Stimulated activated CD4-positive, alpha-beta T cell treated with anti-CD3 and anti-CD28 coated beads, Interleukin-2, amount 100 ng/mL, for 48 hours (primary cell): ENCODE measurements at places on chromosomes 13 and 19.
A peak's percentile ranks its signal among the peaks of the same experiment; 100 is the strongest.

- peak; percentile 45 for DNase-seq
These were observed 42.6 kb upstream of the ADGRL1 start for GRCh38 chr19:14248578-14249011.

DNA sequence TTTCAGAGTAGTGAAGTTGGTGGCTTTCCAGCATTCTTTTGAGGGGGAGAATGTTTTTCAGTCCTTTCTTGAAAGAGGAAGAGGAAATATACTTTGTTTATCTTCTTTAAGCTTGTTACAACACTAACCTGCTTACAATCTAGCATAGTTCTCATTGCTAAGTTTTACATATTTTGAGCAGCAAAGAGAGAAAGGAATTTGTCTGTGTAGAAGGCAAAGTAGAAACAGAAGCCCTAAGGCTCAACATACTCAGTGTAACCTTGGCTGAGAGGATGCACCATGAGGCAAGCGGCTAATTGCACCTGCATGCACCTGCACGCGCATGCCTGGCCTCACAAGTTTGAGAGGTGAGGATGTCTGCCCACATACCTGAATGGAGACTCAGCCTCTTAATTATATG lies 2.2 kb downstream of the FRY start:
- DNase-seq = no peak

- no peak for DNase-seq
These were observed 83.0 kb downstream of the NUFIP1 start for GRCh38 chr13:44906230-44906629.

DNA sequence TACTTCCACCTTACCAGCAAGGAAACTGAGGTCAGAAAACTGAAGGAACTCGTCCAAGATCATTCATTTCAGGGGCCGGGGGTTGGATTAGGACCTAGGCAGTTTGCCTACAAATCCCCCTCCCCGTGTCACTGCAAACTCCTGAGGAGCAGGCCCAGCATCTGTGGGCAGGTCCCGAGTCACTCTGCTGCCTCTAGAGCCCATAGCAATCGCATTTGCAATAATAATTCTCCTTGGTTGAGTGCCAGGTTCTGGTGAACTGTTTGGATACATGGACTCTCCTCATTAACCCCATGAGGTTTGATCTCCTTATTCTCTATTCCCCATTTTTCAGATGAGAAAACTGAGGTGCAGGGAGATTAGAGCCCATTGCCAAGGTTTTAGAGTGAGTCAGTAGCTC lies 903 bp downstream of the PIN1 start:
- no peak for DNase-seq

DNA sequence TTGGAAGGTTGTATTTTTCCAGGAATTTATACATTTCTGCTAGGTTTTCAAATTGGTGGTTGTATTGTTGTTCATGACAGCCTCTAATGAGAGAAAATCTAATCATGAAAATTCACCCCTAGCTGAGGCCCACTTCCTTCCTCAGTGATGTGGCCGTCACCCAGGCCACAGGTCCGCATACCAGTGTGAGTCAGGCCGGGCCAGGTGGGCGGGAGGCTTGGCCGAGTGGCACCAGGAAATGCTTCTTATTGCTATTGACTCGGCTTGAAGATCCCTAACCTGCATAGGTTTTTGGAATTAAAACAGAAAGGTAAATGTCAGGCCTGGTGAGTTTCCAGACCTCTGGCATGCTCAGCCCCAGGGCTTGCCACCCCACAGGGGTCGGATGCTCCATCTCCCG lies 88.7 kb downstream of the SCGB2B2 start:
- no peak for DNase-seq

DNA sequence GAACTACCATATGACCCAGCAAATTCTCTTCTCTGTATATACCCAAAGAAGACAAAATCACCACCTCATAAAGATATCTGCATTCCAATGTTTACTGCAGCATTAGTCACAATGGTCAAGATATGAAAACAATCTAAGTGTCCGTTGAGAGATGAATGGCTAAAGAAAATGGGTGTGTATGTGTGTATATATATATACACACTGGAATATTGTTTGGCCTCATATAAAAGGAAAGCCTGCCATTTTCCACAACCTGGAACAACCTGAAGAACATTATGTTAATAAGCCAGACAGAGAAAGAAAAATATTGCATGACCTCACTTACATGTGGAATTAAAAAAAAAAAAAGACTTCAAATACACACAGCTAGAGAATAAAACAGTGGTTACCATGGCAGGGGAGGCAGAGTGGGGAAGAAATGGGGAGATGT lies 29.5 kb upstream of the RBM26 start:
- DNase-seq = no peak

DNA sequence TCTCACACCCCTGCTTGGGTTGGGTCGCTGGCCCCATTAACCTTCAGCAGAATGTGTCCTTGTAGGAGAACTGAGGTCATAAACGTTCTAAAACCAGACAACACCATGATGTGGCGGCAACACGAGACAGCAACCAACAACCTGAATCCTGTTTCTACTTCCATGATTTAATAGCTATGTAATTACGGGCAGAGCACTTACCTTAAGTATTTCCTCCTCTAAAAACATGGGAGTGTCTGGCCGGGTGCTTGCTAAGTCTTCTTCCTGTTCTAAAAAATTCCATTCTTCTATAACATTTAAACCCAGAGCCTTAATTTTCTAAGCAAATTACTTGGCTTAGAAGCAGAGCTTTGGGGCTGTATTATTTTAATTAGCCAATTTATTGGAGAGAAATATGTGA lies 33.5 kb upstream of the IRS2 start:
- no peak for DNase-seq

DNA sequence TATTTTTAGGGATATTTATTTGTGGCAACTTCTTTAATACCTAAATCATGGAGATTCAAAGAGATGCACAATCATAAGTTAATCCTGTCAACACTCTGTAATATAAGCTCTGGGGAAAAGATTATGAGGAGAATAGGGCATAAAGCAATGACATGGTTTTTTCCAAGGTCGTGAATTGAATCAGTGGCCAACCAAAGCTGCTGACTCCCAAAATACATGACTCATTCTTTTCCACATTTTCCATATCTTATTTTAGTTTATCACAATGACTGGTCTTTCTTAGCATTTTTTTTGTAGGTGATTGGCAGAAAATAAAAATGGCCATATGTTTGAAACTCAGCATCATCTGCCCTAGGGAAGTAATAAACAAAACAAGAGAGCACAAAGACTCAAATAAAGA lies 28.5 kb upstream of the RBM26 start:
- DNase-seq = no peak

DNA sequence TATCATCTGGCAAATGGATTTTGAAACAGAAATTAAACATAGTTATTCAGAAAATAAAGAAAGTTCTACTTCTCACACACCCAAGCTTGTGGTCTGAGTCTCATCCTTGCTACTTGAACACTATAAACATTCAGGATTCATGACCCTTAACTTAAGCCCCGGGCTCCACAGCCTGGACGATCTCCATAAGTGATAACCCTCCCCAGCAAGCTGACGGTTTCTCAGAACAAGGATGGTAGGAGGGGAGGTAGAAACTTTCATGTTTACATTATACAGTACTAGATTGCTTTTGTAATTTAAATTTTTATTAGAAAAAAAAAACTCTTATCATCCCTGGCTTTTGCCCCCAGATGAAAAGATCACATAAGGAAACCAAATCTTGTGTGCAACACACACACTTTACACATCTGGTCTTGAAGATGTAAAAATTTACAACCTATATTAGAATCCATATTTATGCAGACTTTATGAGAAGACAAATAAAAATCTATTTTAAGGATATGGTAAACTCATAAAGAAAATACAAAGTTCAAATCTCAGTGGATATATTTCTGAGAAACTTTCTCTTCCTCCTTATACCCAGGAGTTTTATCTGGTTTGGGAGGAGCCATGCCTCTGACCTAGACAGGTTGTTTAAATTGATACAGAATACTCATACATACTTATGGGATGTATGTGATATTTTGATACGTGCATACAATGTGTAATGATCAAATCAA lies 20.0 kb upstream of the ATP12A start:
- no peak for DNase-seq

DNA sequence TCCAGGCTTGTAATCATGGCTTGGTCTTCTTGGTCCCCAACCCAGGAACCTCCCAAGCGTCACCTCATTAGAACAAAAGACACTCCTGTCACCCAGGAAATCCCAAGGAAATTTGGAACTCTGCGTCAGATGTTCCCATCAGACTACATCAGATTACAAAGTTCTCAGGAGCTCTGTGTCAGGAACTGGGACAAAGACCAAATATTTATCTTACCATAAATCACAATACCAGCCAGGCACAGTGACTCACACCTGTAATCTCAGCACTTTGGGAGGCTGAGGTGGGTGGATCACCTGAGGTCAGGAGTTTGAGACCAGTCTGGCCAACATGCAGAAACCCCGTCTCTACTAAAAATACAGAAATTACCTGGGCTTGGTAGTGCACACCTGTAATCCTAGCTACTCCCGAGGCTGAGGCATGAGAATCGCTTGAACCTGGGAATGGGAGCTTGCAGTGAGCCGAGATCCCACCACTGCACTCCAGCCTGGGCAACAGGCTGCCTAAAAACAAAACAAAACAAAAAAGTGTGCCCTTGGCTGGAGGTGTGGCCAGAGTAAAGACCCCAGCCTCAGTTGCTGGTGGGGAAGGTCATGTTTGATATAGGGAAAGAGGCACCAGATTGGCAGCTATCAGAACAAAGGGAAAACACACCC lies 16.7 kb upstream of the CCDC124 start:
- DNase-seq = no peak

GRCh38 chr13:77909827-77910226 lies 8.8 kb downstream of the EDNRB start:
- DNase-seq = no peak

DNA sequence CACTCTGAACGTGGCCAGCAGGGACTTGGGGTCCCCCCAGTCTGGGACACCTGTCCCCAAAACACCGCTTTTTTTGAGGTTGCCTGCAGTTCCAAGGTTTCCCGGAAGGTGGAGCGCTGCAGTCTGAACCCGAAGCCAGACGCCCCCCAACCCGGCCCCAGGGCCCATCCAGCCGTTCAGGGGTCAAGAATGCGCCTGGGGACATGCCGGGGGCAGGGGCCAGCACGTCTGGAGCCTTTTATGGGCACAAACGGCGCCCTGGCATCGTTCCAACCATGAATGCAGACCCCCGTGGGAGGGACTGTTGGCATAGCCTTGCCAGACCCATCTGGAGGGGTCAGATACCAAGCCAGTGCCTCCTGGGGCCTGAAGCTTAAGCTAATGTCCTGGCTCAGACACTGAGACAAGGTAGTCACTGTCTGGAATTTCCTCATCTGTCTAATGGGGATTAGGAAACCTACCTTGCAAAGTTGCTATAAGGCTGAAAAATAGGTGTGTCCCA lies 6.9 kb downstream of the S1PR5 start:
- peak; percentile 62 for DNase-seq
